Activated CD4-positive, alpha-beta T cell treated with anti-CD3 and anti-CD28 coated beads, Interleukin-2, amount 10 ng/mL, durations not matched to agents 7 days and 5 days (primary cell): ENCODE measurements at places on chromosomes 11 and 22. TPM values are rescaled to one million over a fixed set of nuclear protein-coding genes. Genes with fewer than 3 reads are reported as not detected.

MOGAT2 gene
- total RNA-seq = not detected

TCN1 gene
- not detected for total RNA-seq

SLC7A4 gene
- total RNA-seq = not detected

CDHR5 gene
- total RNA-seq = not detected

APOL2 gene
- total RNA-seq = 85.4 TPM

BCO2 gene
- total RNA-seq = 1.2 TPM

PHOX2A gene
- not detected for total RNA-seq

FADS2 gene
- 128 TPM for total RNA-seq

DNA sequence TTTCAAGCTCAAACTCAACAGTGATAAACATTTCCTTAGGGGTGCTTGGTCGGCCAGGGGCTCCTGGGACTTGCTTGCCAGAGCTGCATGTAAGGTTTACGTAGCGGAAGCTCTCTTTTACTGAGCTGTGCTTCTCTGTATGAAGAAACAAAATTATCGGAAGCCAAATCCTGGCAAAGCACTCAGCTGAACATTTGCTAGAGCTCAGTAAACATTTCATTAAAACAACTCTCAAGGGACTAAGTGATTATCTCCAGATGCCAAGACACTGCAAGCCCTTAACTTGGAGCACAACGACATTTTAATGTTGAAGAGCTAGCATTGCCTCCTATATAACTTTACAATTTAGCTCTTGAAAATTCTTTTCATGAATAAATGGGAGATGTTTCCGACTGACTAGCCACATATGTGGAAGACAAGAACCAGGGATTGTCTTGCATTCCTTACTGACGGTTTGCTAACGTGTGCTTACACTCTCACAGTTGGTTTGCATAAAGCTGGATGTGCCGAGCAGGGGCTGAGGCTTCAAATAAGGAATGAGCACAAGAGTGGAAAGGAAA, 43.4 kb downstream of the SCUBE2 start:
- H3K27ac ChIP-seq = no peak overlapping the region
- no peak for DNase-seq
- peaks cover 3% of the 10 kb centered on the region for H3K27me3 ChIP-seq
- H3K4me1 ChIP-seq = no peaks in the 10 kb centered on the region

DNA sequence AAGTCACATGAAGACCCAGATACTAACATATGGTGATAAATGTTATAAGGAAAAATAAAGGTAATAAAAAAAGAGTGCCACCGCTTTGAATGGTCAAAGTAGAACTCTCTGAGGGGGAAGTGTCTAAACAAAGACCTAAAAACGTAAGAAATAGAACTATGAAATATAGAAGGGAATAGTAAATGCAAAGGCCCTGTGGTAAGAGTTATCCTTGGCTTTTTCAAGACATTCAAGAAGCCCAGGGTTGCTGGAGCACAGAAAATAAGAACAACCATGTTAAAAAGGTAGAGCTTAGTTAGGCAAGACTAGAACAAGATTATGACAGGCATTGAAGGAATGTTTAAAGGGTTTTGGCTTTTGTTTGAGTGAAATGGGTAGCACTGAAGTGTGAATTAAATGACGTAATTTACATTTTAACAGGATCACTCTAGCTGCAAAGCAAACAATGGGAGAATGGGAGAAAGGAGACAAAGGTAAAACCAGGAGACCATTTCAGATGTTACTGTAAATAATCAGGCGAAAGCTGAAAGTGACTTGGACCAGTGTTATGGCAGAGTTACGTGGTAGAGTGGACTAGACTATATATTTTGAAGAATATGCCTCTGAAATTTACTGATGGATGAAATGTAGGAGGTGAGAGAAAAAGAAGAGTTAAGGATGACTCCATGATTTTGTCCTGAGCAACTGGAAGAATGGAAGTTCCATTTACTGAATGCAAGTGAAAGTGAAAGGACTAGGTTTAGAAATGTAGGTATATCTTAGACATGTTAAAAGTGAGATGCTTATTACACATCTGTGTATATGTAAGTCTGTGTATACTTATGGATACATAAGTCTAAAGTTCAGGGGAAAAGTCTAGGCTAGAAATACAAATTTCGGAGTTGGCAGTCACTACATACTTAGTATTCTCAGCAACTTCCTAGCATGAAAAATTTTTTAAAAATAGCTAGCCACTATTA, 28.5 kb downstream of the BTBD10 start:
- no peak overlapping the region for H3K27ac ChIP-seq
- H3K4me1 ChIP-seq = peaks cover 24% of the 10 kb centered on the region
- peaks cover 18% of the 10 kb centered on the region for H3K36me3 ChIP-seq
- H3K27me3 ChIP-seq = no peaks in the 10 kb centered on the region

- H3K36me3 ChIP-seq = no peaks in the 10 kb centered on the region
- H3K27me3 ChIP-seq = peaks cover 4% of the 10 kb centered on the region
- H3K4me1 ChIP-seq = no peaks in the 10 kb centered on the region
- DNase-seq = no peak
- no peak overlapping the region for H3K27ac ChIP-seq
- no peak overlapping the region for H3K4me3 ChIP-seq
Measured at GRCh38 chr11:74447720-74448119, 19.6 kb downstream of the KCNE3 start.

DNA sequence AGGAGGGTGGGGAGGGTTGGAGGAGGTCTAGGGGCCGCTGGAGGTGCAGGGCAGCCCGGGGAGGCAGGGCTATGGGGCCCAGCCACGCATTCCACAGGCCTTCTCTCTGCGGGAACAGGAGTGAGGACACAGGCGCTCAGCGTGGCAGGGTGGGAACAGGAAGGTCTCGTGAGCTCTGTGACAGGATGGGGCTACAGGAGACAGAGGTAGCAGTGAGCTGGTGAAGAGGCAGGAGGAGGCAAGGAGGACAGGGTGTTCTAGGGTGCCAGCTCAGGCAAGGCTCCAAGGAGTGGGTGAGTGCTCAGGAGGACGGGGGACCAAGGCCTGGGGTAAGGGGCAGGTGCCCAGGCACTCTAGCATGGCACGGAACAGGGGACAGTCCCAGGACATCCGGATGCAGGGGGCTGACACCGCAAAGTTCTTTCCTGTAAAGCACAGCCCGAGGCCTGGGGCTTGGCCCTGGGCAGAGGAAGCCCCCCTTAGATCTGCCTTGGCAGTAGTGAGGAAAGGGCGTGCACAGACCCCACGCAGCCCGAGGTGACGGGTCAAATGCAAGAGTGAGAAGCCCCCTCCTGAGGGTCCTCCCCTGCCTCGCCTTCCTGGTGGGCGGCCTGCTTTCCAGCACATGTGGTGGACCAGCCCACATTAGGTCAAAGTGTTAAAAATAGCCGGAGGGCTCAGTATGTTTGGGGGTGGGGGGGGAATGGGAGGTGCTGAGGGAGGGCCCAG, 4.7 kb upstream of the NEAT1 start:
- peaks cover 4% of the 10 kb centered on the region for H3K27me3 ChIP-seq
- peak overlapping the region; percentile 97 for H3K27ac ChIP-seq
- H3K4me1 ChIP-seq = peaks cover 54% of the 10 kb centered on the region
- DNase-seq = peak; percentile 52

DNA sequence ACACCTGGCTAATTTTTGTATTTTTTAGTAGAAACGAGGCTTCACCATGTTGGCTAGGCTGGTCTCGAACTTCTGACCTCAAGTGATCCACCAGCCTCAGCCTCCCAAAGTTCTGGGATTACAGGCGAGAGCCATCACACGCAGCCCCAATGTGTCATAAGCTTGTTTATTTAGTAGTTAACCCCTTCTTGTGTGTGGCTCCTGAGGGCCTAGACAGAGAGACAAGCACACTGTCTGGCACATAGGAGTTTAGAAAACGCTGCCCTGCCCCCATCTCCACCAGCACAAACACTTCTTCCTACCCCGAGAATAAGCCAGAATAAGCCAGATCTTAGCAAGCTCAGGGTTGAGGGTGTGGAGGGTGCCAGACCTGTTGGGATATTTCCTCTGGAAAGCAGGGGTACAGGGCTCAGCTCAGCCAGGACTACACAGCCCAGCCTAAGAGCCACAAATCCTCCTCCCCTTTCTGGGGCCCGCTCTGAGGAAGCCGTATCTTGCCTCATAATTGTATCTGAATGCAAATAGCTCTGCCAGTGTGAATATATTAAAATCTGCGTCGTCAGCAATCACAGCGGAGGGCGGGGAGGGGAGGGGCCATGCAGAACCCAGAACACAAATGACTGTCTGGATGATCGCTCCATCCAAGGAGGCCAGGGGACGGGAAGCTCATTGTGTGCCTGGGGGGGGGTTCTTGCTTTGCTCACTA, 247.3 kb downstream of the MN1 start:
- H3K27ac ChIP-seq = no peak overlapping the region
- DNase-seq = no peak
- H3K4me3 ChIP-seq = no peak overlapping the region

- DNase-seq = no peak
- H3K4me3 ChIP-seq = no peak overlapping the region
- H3K27ac ChIP-seq = no peak overlapping the region
- H3K27me3 ChIP-seq = peaks cover 22% of the 10 kb centered on the region
- no peaks in the 10 kb centered on the region for H3K4me1 ChIP-seq
- peaks cover 9% of the 10 kb centered on the region for H3K36me3 ChIP-seq
Measured at GRCh38 chr11:72127923-72128322, 7.6 kb upstream of the FOLR3 start.

- peaks cover 1% of the 10 kb centered on the region for H3K4me1 ChIP-seq
- peaks cover 14% of the 10 kb centered on the region for H3K27me3 ChIP-seq
- DNase-seq = no peak
- H3K4me3 ChIP-seq = no peak overlapping the region
- H3K36me3 ChIP-seq = no peaks in the 10 kb centered on the region
Measured at GRCh38 chr11:75602951-75603350, 40.9 kb downstream of the SERPINH1 start.

DNA sequence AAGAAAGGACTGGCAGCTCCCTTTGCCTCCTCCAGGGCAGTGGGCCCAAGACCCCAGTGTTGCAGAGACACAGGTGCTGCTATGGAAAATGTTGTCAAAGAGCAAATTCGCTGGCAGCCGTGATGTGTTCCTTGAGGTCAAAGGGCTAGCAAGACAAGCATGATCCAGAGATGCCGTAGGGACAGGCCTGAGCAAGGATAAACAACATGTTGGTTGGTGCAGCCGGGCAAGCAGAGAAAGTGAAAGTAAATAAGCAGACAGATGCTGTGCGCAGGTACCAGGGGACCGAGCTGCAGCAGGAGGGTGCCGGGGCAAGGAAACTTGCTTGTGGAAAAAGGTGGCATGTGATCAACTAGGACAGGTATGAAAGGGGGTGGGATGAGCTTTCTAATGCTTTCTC, 125.5 kb upstream of the NECTIN1 start:
- H3K36me3 ChIP-seq = no peaks in the 10 kb centered on the region
- H3K27ac ChIP-seq = no peak overlapping the region
- no peaks in the 10 kb centered on the region for H3K4me1 ChIP-seq

DNA sequence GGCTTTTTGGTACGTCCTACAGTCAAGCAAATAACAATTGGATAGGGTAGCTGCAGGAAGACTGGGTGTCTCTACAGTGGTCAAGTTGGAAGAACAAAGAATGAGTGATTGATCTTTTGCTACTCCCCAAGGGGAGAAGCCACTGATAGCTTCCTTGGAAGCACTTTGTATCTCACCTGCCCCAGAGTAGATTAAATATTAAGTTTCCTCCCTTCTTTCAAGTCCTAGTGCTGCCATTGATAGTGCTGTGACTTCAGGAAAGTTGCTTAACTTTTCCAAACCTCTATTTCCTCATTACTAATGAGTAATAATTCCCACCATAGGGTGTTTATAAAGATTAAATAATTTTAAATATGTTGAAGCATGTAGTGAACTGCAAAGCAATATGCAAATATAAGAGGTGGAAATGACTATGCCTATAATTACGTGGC, 35.6 kb upstream of the EHF start:
- H3K4me1 ChIP-seq = no peaks in the 10 kb centered on the region
- H3K4me3 ChIP-seq = no peak overlapping the region
- no peaks in the 10 kb centered on the region for H3K36me3 ChIP-seq
- H3K27ac ChIP-seq = no peak overlapping the region

- H3K27ac ChIP-seq = no peak overlapping the region
- no peaks in the 10 kb centered on the region for H3K4me1 ChIP-seq
- H3K27me3 ChIP-seq = peaks cover 28% of the 10 kb centered on the region
- H3K4me3 ChIP-seq = no peak overlapping the region
Measured at GRCh38 chr11:67691149-67691548, 16.7 kb upstream of the ALDH3B2 start.

DNA sequence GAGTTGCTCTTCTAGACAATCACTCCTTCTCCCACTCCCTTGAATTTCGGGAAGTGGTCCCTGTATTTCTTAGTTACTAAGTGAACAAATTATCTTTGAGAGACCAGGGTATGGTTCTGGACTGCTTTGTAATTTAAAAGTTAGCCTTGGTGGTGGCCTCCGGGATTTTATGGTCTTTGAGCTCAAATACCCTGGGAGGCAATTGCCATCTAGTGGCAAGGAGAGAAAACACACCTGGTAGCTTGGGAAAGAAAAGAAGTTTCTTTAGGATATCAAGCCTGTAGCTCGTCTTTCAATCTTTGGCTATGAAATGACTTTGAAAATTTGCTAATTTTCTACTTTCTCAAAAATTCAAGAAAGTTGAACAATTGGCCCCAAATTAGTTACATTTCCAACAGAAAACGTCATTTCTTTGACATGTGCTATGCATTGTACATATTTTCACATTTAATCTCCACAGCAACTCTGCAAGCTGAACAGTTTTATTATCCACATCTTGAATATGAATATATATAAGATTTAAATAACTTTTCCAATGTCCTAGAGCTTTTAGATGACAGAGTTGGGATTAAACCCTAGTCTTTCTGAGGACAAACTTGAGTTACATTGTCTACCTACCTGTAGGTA, 39.1 kb downstream of the MMP27 start:
- H3K4me1 ChIP-seq = no peaks in the 10 kb centered on the region
- H3K27me3 ChIP-seq = peaks cover 8% of the 10 kb centered on the region
- peak; percentile 30 for DNase-seq
- H3K4me3 ChIP-seq = no peak overlapping the region
- no peaks in the 10 kb centered on the region for H3K36me3 ChIP-seq
- H3K27ac ChIP-seq = no peak overlapping the region

DNA sequence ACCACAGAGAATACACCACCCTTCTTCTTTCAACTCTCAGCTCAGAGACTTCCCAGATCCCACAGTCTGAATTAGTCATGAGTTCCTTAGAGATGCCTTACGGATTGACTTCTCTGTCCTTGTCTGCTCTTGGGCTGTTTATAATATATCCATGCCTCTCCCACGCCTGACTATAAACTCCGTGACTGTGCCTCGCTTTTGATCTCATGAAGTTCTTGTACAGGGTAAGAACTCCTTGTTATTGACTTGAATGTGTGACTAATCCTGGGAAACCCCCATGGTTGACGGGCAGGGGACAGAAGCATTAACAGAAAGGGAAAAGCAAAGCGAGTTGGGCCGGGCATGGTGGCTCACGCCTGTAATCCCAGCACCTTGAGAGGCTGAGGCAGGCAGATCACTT, 62.4 kb upstream of the POU2AF1 start:
- no peak overlapping the region for H3K27ac ChIP-seq
- H3K4me3 ChIP-seq = no peak overlapping the region
- peaks cover 46% of the 10 kb centered on the region for H3K4me1 ChIP-seq
- no peaks in the 10 kb centered on the region for H3K36me3 ChIP-seq

- no peak for DNase-seq
- H3K36me3 ChIP-seq = no peaks in the 10 kb centered on the region
- H3K4me1 ChIP-seq = no peaks in the 10 kb centered on the region
- H3K27ac ChIP-seq = no peak overlapping the region
Measured at GRCh38 chr22:45880091-45880715, 96.8 kb downstream of the WNT7B start.

GRCh38 chr11:58506935-58507334, 970 bp downstream of the OR5B21 start:
- peaks cover 5% of the 10 kb centered on the region for H3K36me3 ChIP-seq
- no peak for DNase-seq
- H3K4me3 ChIP-seq = no peak overlapping the region
- no peaks in the 10 kb centered on the region for H3K4me1 ChIP-seq
